ENCODE measurements at places on chromosomes 3 and 15.

DNA sequence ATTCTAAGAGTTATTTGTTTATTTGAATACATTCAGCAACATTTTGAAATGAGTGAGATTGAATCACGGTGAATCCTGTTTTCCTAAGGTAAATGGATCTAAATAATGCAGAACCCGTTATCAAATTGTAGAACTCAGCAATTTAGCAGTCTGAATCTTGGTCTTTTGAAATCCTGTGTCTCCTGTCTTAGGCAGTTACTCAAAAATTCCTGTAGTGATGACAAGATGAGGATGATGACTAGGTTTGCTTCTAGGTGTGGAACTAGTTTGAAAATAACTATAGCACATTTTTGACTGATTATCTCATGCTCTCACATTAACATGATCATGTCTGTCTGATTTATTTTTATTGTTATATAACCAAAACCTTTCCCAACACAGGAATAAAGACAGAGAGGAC, 115.0 kb downstream of the RAP2B start:
- DNase-seq, result no peak

DNA sequence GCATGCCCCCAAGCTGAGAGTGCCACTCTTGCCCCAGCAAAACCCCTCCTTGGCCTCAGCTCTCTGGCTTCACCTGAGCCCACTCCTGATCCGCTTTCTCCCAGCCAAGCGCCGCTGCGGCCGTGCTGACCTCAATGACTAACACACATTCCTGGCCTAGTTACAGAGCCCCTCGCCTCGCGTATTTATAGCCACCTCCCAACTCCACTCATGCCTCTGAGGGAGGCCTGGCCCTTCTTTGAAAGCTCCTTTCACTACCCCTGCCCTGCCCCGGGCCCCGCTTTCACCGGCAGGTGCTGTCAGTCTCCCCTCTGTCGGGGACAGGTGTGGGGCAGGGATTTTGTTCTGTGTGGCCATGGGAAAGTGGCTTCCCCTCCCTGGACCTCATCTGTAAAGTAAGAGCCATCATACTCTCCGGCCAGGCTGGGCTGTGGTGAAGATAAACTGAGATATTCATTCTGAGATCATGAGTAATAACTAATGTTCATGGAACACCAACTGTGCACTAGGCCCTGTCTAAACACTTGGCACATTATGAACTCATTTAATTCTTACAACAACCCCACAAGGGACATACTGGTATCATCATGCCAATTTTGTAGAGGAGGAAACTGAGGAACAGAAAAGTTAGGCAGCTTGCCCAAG, 13.2 kb upstream of the ATP2B2 start:
- DNase-seq, result no peak

GRCh38 chr15:42759093-42759492, 22.2 kb upstream of the CDAN1 start:
- no peak for DNase-seq

- DNase-seq, result no peak
These were observed 220.8 kb upstream of the ATP10A start for GRCh38 chr15:26083896-26084295.

GRCh38 chr3:62011666-62012065, 361.7 kb downstream of the FEZF2 start:
- DNase-seq, result no peak

DNA sequence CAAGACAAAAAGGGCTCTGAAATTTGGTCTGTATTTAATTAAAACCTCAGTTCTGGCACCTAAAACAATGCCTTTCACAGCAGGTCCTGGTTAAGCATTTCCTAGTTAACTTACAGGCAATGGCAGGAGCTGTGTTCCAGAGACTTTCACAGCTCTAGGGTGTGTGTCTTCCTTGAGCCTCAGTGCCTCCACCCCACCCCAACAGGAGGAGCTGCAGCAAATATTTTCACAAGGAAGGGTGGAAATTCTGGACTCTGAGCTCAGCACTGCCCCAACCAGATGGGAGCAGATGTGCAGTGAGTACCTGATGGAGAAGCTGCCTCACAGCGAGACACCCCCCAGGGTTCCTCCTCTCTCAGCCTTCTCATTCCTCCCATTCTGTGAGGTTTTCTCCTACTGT, 106.3 kb upstream of the SPATA12 start:
- no peak for DNase-seq

DNA sequence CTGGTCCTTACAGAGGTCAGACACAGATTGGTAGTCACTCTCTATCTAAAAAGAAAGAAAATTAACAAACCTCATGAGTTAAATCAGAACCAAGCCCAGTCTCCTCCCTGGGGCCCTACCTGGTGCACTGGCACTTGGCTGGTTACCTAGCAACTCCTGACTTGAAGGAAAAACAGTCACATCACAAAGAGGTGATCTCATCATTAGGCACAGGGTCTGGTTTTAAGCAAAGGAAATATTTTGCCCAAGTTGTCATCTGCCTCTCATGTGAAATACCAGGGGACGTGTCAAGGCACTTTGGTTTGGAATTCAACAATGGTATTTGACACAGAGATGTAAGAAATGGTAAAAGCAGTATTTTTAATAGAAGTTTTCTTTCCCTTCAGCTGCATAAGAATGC, 47.7 kb upstream of the FMN1 start:
- DNase-seq, result no peak
